Esophagus squamous epithelium (tissue), 5 donors: ENCODE measurements at places on chromosomes 2 and 18.
A peak's percentile ranks its signal among the peaks of the same experiment; 100 is the strongest.

GRCh38 chr2:181764095-181764963 is 84.0 kb upstream of the NEUROD1 start:
- no peaks in the 10 kb centered on the region for H3K27me3 ChIP-seq
- H3K4me3 ChIP-seq: no peak overlapping the region
- H3K4me1 ChIP-seq: no peaks in the 10 kb centered on the region

GRCh38 chr2:198961547-198961946 is 496.2 kb downstream of the SATB2 start:
- DNase-seq: no peak
- no peaks in the 10 kb centered on the region for H3K36me3 ChIP-seq
- no peaks in the 10 kb centered on the region for H3K27me3 ChIP-seq
- no peak overlapping the region for H3K4me3 ChIP-seq
- no peak overlapping the region for H3K27ac ChIP-seq
- H3K4me1 ChIP-seq: no peaks in the 10 kb centered on the region

- DNase-seq: no peak
- H3K36me3 ChIP-seq: no peaks in the 10 kb centered on the region
- H3K4me1 ChIP-seq: no peaks in the 10 kb centered on the region
- no peak overlapping the region for H3K4me3 ChIP-seq
Observed at GRCh38 chr2:26735097-26735496, 29.0 kb upstream of the SLC35F6 start.

GRCh38 chr2:70663411-70663810 is 104.6 kb downstream of the ADD2 start:
- DNase-seq: no peak
- no peak overlapping the region for H3K4me3 ChIP-seq
- H3K27me3 ChIP-seq: no peaks in the 10 kb centered on the region
- H3K36me3 ChIP-seq: no peaks in the 10 kb centered on the region
- no peaks in the 10 kb centered on the region for H3K4me1 ChIP-seq
- no peak overlapping the region for H3K27ac ChIP-seq

- H3K36me3 ChIP-seq: no peaks in the 10 kb centered on the region
- H3K27ac ChIP-seq: no peak overlapping the region
- no peaks in the 10 kb centered on the region for H3K27me3 ChIP-seq
- peaks cover 6% of the 10 kb centered on the region for H3K4me1 ChIP-seq
- no peak for DNase-seq
Observed at GRCh38 chr2:72413716-72414115, 266.1 kb upstream of the CYP26B1 start.

DNA sequence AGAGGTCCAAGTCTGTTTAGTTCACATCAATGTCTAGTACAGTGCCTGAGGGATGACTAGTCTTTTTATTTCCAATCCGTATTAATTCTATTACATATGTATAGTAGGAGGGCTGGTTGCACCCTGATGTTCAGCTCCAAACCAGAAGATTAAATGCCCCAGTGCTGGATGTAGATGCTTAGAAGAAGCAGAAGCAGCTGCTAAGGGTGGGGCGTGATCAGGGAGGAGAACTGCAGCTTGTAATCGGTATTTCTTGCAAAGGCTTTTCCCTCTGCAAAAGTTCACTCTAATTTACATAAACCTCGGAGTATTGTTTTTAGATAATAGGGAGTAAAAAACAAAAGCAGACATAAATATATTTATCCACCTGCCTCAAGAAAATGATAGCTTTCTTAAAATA is 145.3 kb upstream of the ITGA4 start:
- H3K36me3 ChIP-seq: no peaks in the 10 kb centered on the region
- H3K27me3 ChIP-seq: no peaks in the 10 kb centered on the region
- no peaks in the 10 kb centered on the region for H3K4me1 ChIP-seq
- no peak overlapping the region for H3K4me3 ChIP-seq

GRCh38 chr2:23423873-23424680 is 39.1 kb downstream of the KLHL29 start:
- no peak overlapping the region for H3K27ac ChIP-seq
- H3K4me1 ChIP-seq: peaks cover 39% of the 10 kb centered on the region
- H3K36me3 ChIP-seq: no peaks in the 10 kb centered on the region

DNA sequence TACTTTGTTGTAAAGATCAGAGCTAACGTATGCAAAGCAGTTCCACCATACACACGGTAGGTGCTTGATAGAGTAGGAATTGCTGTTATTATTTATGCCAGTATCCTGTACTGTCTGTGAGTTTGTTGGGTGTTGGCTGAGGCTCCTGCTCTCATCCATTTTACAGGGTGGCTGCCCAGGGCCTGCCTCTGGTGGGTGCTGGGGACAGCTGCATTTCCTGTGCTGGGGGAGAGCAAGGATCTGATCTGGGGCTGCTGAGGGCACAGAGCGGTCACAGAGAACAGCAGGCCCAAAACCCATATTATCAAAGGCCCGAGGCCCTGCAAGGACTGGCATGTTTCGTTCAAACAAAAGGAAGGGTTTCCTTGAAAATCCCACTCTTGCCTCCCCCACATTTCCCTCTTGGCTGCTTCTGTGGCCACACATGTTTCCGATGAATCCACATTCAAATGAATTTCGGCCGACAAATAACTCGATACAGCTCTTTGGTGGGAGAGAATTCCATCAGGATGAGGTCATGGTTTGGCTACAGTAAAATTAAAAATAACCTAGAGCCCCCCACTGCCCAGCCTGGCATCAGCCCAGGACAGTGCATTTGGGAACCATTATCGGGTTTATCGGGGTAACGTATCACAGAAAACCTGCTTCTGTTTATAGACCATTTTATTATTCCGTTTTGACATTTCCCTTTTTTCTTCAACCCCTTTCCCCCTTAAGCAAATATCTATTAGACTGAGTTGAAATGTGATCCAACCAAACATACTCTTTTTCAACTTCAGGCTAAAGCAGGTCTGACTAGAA is 143.4 kb downstream of the CYRIA start:
- H3K4me1 ChIP-seq: no peaks in the 10 kb centered on the region
- no peaks in the 10 kb centered on the region for H3K27me3 ChIP-seq
- no peak for DNase-seq
- no peaks in the 10 kb centered on the region for H3K36me3 ChIP-seq
- H3K4me3 ChIP-seq: no peak overlapping the region

DNA sequence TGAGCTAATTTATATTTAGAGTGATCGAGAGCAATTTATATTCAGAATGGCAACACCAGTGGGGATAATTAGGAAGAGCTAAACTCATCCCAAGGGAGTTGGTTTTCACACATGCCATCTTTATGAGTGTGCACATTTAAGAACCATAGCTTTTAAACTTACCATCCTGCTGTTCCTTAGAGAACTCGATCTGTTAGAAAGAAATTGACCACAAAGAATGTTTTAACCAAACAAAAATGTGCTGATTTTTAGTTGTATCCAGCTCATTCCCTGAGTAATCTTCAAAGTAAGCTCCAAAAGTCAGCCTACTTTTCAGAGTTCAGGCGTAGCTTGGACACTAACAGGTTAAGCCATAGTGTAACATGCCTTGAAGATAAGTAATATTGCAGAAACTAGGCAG is 12.6 kb downstream of the MYL1 start:
- no peak for DNase-seq
- H3K27ac ChIP-seq: no peak overlapping the region
- H3K4me1 ChIP-seq: no peaks in the 10 kb centered on the region
- no peak overlapping the region for H3K4me3 ChIP-seq
- no peaks in the 10 kb centered on the region for H3K36me3 ChIP-seq
- no peaks in the 10 kb centered on the region for H3K27me3 ChIP-seq

- H3K36me3 ChIP-seq: no peaks in the 10 kb centered on the region
- peaks cover 14% of the 10 kb centered on the region for H3K4me1 ChIP-seq
- DNase-seq: no peak
- H3K4me3 ChIP-seq: no peak overlapping the region
Observed at GRCh38 chr18:74197705-74198341, 49.5 kb downstream of the TIMM21 start.

DNA sequence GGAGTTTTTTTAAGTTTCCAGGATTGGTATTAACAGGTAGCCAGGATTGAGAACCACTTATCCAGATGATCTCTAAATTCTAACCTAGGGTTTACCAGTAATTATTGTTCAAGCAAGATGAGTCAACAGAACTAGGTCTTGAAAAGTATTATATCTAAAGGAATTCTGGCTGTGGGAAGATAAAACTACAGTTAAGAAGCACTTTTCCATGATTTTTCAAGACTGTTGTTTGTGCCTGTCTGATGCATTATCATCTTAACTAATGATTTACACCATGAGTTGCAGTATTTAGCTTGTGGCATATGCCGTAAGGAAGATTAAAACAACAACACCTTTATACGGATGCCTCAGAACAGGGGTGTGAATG is 142.2 kb upstream of the CCDC68 start:
- no peaks in the 10 kb centered on the region for H3K4me1 ChIP-seq
- H3K36me3 ChIP-seq: no peaks in the 10 kb centered on the region
- no peak overlapping the region for H3K27ac ChIP-seq
- no peak overlapping the region for H3K4me3 ChIP-seq
- no peak for DNase-seq
- H3K27me3 ChIP-seq: no peaks in the 10 kb centered on the region

DNA sequence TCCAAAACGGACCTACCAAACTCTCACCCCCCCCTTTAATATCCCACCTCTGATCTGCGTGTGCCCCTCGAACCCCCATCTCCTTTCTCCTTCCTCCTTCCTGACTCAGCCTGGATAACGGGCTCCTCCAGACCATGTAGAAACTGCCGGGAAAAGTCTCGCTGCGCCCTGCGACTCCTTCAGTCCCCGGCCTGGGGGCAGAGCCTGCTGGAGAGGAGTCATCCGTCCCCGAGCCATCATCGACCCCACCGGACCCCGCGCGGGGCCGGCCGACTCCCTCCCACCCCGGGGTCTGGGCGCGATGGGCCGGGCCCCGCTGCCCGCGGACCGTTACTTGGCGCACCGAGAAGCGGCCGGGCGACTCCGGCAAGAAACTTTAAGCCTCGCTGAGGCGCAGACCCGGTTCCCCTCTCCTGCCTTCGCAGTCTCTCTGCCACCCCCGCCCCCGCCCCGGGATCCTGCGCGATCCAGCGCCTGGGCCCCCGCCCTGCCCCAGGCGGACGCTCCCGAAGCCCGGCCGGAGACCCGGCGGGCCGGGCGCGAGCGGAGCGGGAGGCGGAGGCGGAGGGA is 3.4 kb downstream of the ZEB2 start:
- DNase-seq: no peak
- no peaks in the 10 kb centered on the region for H3K36me3 ChIP-seq
- H3K4me1 ChIP-seq: peaks cover 33% of the 10 kb centered on the region
- H3K27ac ChIP-seq: peak overlapping the region; percentile 94
- H3K4me3 ChIP-seq: peak overlapping the region; percentile 88

- H3K36me3 ChIP-seq: no peaks in the 10 kb centered on the region
- H3K27ac ChIP-seq: no peak overlapping the region
- DNase-seq: no peak
- H3K27me3 ChIP-seq: peaks cover 16% of the 10 kb centered on the region
- H3K4me3 ChIP-seq: no peak overlapping the region
- no peaks in the 10 kb centered on the region for H3K4me1 ChIP-seq
Observed at GRCh38 chr2:43631618-43632317, 5.3 kb upstream of the PLEKHH2 start.

DNA sequence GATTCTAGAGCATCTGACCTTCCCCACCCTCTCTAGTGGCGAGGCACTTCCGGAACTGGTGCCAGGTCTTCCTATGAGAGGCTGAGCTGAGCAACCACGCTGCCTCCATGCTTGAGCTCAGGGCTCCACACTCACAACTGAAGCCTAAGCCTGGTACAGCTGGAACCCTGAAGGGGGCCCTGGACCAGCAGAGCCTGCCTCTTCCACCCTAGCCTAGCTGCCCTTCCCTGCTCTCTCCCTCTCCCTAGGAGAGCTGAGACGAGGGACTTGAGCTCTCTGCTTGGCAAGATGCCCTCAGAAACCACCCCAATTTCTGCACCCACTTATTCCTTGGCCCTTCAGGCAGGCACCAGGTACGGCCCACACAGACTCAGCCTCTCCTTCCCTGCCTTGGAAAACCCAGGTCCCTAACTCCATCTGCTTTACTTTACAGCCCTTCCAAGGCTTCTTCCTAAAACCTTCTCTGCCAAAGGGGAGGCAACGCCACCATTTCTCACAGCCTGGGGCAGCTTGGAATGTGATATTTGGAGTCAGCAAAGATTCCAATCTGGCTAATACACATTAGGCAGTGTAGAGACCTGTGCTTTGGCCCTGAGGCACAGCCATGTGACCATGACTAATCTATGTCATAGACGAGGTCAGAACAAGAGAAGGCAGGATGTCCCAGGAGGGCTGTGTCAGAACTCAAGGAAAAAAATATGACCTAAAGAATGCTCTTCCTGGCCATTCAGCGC is 18.8 kb downstream of the COX7A2L start:
- H3K4me3 ChIP-seq: no peak overlapping the region
- peaks cover 16% of the 10 kb centered on the region for H3K36me3 ChIP-seq
- H3K4me1 ChIP-seq: peaks cover 8% of the 10 kb centered on the region

DNA sequence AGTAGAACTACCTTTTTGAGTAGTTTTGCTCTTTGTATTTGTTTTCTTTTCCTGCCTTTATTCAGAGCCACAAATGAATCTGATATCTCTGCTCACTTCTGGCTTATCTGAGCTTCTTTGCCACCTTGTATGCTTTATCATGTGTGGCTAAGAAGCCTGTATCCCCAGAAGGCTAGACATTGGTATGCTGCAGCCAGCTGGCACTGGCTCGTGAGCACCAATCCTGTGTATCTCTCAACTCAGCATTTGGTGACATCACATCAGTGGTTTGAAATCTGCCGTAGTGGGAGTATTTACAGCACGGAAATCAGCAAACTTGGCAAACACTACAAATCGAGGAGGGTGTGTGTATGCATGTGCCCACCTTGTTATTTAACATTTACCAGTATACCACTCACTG is 183.7 kb upstream of the LHCGR start:
- no peaks in the 10 kb centered on the region for H3K27me3 ChIP-seq
- no peaks in the 10 kb centered on the region for H3K36me3 ChIP-seq
- H3K4me3 ChIP-seq: no peak overlapping the region
- H3K4me1 ChIP-seq: no peaks in the 10 kb centered on the region

DNA sequence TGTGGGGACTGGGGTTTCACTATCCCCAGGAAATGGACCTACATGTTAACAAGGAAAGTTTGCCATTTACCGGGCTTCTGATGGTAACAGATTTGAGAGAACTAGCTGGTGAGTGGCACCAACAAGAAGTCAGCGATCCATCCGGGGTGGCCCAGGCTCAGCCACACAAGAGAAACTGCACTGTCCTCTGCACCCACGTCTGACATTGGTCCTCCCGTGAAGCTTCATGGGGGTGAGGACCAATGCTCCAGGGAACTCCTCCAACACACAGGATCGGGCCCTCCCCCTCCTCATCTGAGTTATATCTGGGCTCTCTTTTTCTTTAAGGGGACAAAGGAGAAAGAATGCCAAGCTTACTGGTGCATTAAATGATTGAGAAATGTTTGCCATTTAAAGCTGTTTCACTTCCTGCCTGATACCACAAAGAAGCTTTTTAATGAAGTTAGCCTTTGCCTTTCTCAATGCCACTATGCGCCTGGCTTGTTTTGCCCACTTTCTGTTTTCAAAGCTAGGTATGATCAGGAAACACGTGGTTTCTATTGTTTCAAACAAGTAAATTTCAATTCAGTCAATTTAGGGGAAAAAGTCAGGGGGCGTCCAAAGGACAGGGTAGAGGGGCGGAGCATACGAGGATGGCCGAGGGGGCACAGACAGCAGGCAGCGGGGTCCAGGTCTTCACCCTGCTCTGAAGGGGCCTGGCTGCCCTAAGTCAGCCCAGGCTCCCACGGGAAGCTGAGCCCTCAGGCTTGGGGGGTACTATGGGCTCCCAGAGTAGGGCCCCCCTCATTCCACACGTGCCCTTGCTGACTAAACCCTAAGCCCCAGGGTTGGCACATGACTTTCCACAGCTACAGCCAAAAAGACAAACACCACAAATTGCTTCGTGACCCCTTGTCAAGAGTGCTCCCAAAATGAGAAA is 204.0 kb upstream of the ID2 start:
- H3K27ac ChIP-seq: peak overlapping the region; percentile 64
- peaks cover 19% of the 10 kb centered on the region for H3K4me1 ChIP-seq
- H3K27me3 ChIP-seq: no peaks in the 10 kb centered on the region
- peak overlapping the region; percentile 36 for H3K4me3 ChIP-seq
- no peaks in the 10 kb centered on the region for H3K36me3 ChIP-seq
